ENCODE measurements at places on chromosomes 13 and 19. TPM values are rescaled to one million over a fixed set of nuclear protein-coding genes. Genes with fewer than 3 reads are reported as not detected.
A peak's percentile ranks its signal among the peaks of the same experiment; 100 is the strongest.

Gene EBI3
- 2.1 TPM for total RNA-seq

Gene PSG11
- total RNA-seq: not detected

GRCh38 chr19:50300051-50300450 is 29.1 kb downstream of the KCNC3 start:
- no peak overlapping the region for H3K4me3 ChIP-seq
- no peak overlapping the region for H3K27ac ChIP-seq
- no peak for DNase-seq
- no peaks in the 10 kb centered on the region for H3K4me1 ChIP-seq
- H3K36me3 ChIP-seq: no peaks in the 10 kb centered on the region

DNA sequence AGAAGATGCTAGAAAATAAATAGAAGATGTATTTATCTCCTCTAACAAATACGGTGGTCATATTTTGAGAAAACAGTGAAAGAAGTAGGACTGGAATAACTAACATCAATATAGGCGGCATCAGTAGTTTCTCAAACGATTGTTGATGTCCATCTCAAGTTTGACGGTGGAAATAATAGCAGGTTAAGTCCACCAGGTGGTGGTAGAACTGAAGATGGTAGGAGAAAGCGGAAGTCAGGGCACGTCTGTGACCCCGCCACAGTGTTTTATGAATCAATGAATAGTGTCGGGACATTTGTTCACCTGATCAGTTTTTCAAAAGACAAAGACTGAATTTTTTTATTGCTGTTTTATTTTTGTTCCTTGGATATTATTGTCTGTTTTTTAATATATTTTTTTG is 706.4 kb upstream of the SLC10A2 start:
- H3K4me1 ChIP-seq: no peaks in the 10 kb centered on the region
- no peak overlapping the region for H3K4me3 ChIP-seq
- H3K27me3 ChIP-seq: no peaks in the 10 kb centered on the region
- no peaks in the 10 kb centered on the region for H3K36me3 ChIP-seq
- H3K27ac ChIP-seq: no peak overlapping the region

DNA sequence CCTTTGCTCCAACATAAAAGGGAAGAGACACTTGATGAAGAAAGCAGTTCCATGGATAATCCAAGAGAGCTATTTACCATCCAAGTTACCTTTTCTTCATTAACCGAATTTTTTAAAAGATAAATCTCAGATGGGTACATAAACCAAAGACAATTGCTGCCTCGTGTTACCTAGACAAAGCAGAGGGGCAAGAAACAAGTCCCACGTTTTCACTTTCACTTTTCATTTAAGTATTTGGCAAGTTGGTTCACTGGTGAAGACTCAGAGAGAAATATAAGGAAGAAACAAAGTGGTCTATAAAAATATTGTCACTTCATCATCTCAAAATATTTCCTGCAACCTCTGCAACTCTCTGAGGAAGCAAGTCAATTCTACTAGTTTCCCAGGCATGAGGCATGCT is 446.1 kb downstream of the FGF14 start:
- DNase-seq: no peak
- no peaks in the 10 kb centered on the region for H3K27me3 ChIP-seq
- H3K27ac ChIP-seq: no peak overlapping the region
- no peaks in the 10 kb centered on the region for H3K4me1 ChIP-seq

GRCh38 chr13:32282096-32282711 is 33.0 kb downstream of the ZAR1L start:
- H3K4me3 ChIP-seq: no peak overlapping the region
- DNase-seq: no peak
- no peaks in the 10 kb centered on the region for H3K27me3 ChIP-seq
- H3K36me3 ChIP-seq: peaks cover 15% of the 10 kb centered on the region

DNA sequence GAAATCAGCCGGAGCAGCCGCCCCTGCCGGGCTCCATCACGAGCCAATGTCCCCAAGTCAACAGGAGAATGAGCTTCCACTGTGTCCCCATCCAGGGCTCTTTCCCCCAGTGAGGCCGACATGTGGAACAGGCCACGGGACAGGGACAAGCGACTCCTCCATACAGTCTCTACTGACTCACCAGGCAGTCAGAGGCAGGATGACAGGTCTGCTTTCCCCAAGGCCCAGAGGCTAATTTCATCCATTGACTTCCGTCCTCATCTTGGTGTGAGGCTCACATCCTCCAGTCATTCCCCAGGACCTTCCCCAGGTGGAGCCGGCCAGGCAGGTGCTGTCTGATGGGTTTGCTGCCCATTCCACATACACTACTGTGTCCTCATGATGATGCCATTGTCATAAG is 3.5 kb downstream of the CEACAM6 start:
- no peaks in the 10 kb centered on the region for H3K4me1 ChIP-seq
- H3K36me3 ChIP-seq: no peaks in the 10 kb centered on the region
- H3K27me3 ChIP-seq: no peaks in the 10 kb centered on the region
- H3K4me3 ChIP-seq: no peak overlapping the region
- no peak for DNase-seq
- no peak overlapping the region for H3K27ac ChIP-seq

DNA sequence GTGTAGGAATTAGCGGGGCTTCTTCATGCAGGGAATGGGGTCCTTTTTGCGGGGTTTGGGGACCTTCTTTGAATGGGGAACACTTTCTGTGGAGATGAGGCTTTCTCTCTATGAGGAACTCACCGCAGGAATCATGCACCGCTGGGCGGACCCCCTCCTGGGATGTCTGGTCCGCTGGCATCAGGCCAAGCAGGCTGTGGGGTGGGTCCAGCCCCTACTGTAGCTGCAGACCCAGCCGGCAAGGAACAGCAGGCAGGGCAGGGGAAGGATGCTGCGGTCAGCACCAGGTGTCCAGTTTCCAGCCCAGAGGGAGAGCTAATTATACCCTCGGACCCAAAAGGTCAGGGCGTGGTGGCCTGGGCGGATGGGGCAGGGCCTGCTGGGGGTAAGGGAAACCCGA is 1.8 kb downstream of the MYBPC2 start:
- no peak overlapping the region for H3K27ac ChIP-seq
- H3K4me3 ChIP-seq: no peak overlapping the region
- no peaks in the 10 kb centered on the region for H3K36me3 ChIP-seq
- peaks cover 51% of the 10 kb centered on the region for H3K27me3 ChIP-seq
- no peaks in the 10 kb centered on the region for H3K4me1 ChIP-seq

DNA sequence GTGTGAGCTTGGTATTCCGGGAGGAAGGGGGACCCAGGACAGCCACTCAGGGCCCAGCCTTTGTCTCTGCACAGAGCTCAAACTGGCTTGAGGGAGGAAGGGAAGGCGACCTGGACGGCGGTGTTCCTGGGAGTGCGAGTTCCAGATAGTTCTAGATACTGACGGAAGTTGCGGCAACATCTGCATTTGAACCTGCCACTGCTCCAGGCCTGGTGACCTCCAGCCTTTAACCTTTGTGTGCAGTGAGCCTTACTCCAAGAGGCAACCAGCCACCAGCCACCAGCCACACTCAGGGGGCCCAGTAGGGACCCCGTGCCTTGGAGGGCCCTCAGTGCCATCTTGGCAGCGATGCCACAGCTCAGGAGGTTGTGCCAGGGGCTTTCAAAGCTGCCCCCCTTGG is 15.5 kb upstream of the ZBTB7A start:
- H3K4me1 ChIP-seq: peaks cover 5% of the 10 kb centered on the region
- no peaks in the 10 kb centered on the region for H3K36me3 ChIP-seq
- DNase-seq: no peak
- H3K27ac ChIP-seq: no peak overlapping the region

DNA sequence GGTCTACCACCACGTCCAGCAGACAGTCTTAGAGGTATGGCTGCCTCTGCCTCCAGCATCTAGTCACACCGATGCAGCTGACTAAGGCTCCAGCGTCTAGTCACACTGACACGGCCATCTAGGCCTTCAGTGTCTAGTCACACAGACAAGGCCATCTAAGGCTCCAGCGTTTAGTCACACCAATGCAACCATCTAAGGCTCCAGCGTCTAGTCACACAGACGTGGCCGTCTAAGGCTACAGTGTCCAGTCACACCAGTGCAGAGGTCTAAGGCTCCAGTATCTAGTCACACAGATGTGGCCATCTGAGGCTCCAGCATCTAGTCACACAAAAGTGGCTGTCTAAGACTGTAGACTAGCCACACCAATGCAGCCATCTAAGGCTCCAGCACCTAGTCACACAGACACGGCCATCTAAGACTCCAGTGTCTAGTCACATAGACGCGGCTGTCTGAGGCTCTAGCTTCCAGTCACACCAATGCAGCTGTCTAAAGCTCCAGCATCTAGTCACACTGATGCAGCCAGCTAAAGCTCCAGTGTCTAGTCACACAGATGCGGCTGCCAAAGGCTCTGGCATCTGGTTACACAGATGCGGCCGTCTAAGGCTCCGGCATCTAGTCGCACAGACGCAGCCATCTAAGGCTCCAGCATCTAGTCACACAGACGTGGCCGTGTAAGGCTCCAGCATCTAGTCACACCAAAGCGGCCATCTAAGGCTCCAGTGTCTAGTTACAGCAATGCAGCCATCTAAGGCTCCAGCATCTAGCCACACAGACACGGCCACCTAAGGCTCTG is 55.1 kb downstream of the KLF2 start:
- H3K27me3 ChIP-seq: no peaks in the 10 kb centered on the region
- H3K4me3 ChIP-seq: no peak overlapping the region
- H3K27ac ChIP-seq: no peak overlapping the region
- DNase-seq: peak; percentile 57
- H3K36me3 ChIP-seq: peaks cover 35% of the 10 kb centered on the region
